ENCODE measurements at places on chromosomes 16 and 17.

DNA sequence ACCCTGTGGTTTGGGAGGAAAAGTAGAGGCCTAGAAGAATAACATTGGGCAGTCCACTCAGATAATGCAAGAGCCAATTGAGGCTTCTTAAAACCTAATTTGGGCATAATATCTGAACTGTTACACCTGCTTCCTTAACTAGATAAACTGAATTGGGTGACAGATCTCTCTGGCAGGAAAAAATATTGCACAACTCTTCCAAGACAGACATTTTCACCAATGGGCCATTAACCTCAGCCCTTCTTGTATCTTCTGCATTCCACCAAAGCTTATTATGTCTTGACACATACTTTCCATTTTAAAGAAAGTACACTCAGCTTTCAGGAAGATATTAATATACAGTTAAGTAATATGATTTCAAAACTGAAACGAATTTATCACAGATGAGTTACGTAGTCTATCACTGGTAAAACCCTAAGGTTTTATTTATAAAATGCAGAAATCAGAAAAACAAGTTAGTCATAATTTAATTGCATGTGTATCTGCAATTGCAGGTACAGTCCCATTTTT, 79.9 kb upstream of the MON1B start:
- no peak for DNase-seq

- DNase-seq = no peak
These were observed 39.7 kb upstream of the IRX3 start for GRCh38 chr16:54326266-54326662.

DNA sequence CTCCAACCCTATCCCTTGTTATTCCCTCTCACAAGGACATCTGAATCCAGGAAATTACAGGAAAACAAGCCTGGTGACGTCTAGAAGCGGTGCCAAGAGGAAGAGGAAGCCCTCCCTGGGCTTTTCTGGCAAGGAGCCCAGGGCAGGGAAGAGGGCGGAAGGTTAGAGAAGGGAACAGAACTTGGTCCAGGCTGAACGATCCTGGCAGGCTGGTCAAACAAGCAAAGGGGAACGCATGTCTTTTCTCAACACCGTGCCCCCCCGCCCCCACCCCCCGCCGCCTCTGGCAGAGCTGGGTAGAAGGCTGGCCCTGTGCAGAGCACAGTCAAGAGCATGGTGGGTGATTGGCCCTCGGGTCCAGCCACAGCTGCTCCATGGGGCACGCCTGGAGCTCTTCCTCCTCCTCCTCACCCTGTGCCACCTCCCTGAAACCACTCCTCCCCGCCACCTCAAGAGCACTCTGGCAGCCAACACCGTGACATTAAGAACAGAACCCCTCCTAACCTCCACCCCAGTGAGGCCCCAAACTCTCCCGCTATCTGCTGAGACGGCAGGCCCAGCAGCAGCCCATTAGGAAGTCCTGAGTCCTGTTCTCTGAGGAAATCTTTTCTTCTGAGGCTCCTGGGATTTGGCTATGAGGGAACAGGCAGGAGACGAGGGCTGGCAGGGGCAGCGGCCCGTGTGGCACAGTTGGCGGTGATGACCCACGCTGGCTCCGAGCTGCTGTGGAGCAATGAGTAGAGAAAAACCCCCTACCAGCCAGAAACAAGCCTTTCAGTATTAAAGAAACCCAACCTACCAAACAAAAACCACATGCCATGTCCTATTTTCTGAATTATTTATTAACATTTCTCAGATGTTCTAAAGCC, 7.3 kb downstream of the C16orf86 start:
- DNase-seq = peak; percentile 81

DNA sequence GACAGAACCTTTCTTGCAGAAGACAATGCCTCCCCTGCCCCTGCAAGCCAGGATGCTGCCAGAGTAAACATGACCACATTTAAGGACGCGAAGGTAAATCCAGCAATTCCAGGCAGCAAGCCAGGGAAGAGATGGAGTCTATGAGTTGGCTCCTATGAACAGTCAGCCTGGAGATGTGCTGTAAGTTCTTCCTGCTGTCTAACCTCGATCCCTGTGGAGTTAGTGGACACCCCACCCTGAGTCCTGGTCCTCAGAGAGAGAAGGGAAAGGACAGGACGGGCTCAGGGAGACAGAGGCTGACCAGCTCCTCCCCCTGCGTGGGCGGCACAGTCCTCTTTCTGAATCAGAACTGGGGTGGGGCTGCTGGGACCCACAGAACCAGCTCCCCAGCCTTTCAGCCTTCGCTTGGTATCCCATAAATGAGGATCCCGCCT, 24.9 kb downstream of the CDC42EP4 start:
- peak; percentile 53 for DNase-seq

DNA sequence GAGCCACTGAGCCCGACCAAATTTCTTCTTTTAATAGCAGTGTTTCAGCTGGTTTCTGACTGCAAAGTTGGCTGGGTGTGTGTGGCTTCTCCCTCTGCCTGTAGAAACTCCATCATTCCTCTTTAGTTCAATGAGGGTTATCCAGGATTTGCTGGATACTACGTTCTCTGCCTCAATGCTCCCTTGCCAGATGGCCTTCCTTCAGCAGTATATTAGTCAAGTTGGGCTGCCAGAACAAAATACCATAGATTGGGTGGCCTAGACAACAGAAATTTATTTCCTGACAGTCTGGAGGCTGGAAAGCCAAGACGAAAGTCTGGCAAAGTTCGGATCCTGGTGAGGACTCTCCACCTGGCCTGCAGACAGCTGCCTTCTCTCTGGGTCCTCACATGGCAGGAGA, 103.7 kb downstream of the NOG start:
- DNase-seq = no peak

DNA sequence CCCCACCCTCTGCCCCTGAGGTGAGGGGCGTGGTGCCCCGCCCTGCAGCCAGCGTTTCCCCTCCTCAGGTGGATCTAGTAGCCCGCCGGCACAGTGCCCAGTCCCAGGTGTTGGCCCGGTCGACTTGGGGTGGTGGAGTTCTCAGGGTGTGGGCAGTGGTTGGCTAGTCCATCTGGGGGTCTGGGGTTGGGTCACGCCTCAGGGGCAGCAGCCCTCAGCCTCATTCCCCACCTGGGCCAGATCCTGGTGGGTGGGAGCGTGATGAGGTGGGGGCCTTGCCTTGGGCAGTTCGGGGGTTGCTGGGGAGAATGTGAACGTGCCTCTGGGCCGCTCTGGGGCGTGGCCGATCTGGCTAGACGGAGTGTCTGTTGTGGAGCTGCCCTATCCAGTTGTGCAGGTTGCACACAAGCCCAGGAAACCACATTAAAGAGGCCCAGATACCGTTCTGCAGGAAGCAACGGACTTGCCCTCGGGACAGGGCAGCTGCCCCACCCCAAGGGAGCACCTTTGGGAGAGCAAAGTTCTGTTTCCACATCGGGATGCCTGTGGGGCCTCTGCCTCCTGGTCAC, 32.0 kb downstream of the GSE1 start:
- DNase-seq = no peak

GRCh38 chr17:5552841-5553240, 31.5 kb downstream of the NLRP1 start:
- DNase-seq = no peak

DNA sequence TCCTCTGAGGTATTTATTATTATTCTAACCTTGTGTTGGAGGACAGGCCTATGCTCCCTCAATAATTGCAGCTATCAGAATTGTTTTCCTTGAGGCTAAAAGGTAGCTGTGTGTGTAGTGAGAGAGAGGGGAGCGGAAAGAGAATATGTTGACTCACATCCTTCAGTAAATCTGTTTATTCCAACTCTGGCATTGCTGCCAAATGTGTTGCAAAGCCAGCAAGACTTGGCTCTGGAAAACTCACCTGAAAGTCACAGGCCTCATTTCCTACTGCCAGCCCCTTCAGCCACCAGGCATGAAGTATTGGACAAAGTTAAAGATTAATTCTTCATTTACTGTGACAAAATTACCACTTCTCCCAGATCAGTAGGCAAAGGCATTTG, 9.6 kb downstream of the CA10 start:
- no peak for DNase-seq

- no peak for DNase-seq
These were observed 371.5 kb downstream of the SEC14L1 start for GRCh38 chr17:77512062-77512946.

DNA sequence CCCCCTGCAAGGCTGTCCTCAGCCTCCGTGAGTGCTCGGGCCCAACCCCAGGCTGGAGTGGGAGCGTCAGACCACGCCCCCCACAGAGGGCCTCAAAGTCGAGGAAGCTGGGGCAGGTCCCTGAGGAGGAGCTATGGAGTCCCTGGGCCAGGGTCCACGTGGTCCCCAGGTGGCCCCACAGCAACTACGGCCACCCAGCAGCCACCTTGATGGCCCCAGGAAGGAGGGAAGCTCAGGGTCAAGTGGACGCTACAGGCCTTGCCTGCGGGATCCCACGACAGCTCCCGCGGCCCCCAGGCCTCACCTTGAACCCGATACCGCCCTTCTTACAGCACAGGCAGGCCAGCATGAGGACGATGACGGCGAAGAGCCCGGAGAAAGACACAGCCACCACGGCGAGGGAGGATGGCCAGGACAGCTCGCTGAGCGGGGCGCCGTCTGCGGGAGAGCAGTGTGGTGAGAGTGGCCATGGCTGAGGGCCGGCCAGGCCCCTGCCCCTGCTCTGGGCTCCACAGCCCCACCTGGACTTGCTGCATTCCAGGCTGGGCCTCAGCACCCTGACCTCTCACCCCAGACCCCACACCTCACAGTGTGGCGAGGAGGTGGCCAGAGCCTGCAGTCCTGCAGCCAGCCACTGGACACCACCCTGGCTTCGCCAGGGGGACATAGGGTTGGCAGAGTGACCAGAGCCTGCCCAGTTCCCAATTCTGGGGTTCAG, 31.1 kb upstream of the PVALEF start:
- no peak for DNase-seq

DNA sequence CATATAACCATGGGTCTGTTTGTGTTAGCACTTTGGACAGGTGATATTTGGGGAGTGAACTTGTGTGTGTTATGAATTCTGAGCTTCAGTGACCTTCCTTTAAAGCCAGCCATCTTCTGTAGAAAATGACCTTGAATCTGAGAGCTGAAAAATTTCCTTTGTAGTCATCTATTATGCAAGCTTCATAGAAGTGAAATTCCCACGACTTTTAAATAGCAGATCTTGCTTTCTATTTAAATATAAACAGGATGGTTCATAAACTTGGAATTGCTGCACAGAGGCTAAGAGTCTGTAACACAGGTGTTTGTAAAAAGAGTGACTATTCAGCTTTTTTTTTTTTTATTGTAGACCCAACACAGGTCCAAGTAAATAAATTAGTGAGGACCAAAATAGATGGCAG, 85.5 kb downstream of the MARCHF10 start:
- DNase-seq = no peak

GRCh38 chr17:417691-418420, 65.2 kb upstream of the RPH3AL start:
- no peak for DNase-seq

Measured in left cardiac atrium (tissue), 4 donors.